ENCODE measurements at places on chromosomes 3 and 15.

DNA sequence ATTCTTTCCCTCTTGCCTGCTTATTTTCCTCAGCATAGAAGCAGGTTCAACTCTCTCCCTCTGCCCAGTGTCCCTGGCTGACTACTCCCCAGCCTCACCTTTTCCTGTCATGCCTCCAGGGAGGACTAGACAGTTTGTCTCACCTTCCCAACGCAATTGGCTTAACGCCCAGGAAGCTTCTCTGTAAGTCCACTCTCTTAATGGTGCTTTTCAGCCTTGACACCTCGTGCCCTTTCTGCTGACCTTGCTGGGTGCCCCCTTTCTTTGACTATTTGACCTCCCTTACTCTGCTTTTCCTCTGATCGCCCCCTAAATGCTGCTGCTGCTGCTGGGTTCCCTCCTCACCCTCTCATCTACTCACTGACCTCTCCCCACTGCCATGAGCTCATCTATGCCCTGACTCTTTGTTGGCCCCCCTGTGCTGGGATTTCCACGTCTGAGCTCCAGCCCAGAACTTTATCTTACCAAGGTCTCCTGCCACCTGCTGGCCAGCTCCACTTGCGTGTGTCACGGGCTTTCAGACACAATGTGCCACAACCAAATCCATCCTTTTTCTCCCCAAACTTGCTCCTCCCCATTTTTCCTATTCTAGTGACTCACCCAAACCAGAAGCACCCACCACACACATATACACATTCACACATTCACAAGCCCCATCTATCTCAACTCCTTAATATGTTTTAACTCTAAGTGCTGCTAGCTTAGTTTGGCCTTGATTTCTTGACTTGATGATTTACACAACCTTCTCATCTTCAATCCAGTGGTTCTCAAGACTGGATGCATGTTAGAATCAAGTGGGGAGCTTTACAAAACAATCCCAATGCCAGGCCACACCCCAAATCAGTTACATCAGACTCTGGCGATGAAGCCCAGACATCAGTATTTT is 16.6 kb downstream of the EPB42 start:
- DNase-seq, result peak; percentile 15

- DNase-seq, result no peak
These were observed 34.8 kb upstream of the SFMBT1 start for GRCh38 chr3:53080612-53081205.

- DNase-seq, result no peak
These were observed 34.4 kb upstream of the CASR start for GRCh38 chr3:122148941-122149627.

GRCh38 chr15:57861815-57862586 is 155.5 kb downstream of the POLR2M start:
- no peak for DNase-seq

DNA sequence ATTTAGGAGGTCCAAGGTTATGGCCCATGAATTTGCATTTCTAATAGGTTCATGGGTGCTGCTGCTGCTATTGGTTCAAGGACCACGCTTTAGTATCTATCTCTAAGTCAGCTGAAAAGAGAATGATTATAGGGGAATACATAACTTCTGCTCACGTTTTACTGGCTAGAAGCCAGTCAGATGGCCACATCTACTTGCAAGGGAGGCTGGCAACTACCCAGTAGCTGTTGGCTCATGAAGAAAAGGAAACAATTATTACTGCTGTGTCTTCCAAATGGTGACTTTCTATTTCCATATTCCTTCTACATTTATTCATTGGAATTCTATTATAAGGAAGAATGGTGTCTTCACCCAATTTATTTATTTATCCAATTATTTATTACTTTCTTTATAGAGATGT is 54.2 kb downstream of the SLC25A36 start:
- DNase-seq, result no peak

GRCh38 chr3:195119461-195120266 is 151.3 kb downstream of the XXYLT1 start:
- no peak for DNase-seq
